ENCODE measurements at places on chromosomes 2 and 18.

DNA sequence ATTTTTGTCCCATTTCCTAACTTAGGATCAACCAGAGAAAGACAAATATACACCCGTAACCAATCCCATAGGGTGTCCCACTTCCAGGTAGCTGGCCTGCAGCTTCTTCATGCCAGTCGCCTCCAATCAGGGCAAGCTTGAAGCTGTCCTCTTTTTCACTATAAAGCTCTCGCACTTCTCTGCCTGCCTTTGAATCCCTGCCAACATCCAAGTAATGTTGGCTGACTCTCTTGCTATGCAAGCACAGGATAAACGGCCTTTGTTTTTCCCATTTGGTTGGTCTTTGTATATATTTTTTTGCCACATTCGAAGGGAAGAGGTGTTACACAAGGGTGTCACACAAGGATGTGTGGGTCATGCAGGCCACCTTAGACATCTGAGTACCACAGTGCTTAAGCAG is 388.8 kb downstream of the CBLN2 start:
- no peak for DNase-seq

DNA sequence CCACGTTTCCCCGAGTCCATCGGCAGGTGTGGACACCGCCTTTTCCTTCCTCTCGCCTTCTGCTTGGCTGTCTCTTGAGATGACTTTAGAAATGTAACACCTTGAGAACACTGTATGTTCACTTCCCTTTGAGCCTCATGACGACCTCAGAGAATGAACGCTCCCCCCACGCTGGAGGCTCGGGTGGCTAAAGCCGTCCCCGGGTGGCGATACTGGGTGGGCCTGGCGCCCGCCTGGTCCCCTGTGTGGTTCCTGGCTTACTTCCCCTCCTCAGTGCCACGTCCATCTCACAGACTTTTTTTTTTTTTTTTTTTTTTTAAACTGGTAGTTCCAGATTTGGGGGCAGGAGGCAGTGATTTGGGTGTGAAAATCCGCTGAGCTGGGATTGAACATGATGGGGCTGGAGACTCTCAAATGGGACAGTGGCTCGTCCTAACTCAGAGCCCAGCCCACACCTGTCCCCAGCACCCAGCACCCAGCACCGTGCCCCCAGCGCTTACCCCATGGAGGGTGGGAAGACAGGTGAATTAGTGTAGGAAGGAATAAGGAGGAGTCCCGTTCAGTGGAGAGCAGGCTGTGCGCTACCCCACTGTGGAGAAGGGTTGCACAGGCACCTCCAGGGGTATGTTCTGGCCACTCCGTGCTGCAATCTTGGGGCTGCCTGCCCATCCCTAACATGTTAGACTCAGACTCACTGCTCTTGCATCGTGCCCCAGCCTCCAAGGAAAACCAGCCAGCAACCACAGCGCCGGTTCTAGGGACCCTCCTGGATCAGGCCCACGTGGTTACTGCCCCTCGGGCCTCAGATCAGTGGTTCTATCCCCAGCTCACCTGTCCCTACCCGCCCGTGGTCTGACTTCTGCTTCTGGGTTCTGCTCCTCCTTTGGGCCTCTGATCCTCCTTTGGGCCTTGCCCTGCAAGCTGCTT is 174.0 kb downstream of the ASB1 start:
- no peak for DNase-seq

DNA sequence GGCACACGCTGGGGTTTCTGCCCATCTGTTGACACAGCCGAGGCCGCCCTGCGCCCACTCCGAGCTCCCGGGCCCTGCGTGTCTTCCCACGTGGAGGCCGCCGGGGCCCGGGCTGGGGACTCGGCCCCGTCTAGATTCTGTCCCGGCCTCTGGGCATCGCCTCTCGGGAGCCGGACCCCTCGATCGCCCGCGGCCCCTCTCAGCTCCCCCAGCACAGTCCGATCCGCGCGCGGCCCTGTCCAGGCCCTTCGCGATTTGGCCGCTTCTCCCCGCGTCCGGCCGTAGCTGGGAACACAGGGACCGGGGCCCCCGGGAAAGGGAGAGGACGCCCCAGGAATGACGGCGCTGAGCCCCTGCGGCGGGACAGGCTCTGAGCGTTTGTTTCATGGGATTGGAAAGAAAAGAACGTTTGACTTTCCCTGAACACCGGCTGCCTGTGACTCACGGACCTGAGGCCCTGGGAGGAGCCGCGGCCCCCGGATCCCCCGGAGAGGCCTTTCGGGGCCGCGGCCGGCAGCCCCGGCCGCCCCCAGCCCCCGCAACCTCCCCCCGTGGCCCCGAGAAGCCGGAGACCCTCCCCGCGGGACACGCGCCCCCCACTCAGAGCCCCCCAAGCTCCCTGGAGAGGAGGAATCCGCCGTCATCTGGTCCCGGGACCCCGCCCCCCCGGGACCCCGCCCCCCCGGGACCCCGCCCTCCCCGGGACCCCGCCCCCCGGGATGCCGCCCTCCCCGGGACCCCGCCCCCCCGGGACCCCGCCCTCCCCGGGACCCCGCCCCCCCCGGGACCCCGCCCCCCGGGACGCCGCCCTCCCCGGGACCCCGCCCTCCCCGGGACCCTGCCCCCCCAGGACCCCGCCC is 62.7 kb upstream of the CTDP1 start:
- no peak for DNase-seq

DNA sequence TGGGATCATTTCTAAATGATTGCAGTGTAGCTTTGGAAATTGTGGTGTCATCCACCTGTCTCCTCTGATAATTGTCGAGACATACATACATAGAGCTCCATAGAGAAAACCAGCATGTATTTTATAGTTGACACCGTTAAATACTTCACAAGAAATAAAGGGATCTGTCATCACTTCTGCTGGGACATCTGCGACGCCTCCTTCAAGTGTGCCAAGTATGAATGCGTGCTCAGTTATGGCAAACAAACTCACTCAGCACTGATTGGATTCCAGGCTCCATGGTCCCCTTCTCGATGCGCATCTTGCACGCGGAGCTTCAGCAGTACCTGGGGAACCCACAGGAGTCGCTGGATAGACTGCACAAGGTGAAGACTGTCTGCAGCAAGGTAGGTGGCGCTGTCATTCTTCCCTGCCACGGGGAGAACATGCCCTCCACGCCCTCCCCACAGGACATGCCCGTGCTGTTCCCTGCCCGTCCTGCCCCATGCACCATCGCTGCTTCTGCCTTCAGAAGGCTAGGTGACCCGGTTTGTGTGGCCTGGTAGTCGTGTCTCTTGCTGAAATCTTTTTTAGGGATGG is 64.1 kb downstream of the TRAPPC12 start:
- no peak for DNase-seq

DNA sequence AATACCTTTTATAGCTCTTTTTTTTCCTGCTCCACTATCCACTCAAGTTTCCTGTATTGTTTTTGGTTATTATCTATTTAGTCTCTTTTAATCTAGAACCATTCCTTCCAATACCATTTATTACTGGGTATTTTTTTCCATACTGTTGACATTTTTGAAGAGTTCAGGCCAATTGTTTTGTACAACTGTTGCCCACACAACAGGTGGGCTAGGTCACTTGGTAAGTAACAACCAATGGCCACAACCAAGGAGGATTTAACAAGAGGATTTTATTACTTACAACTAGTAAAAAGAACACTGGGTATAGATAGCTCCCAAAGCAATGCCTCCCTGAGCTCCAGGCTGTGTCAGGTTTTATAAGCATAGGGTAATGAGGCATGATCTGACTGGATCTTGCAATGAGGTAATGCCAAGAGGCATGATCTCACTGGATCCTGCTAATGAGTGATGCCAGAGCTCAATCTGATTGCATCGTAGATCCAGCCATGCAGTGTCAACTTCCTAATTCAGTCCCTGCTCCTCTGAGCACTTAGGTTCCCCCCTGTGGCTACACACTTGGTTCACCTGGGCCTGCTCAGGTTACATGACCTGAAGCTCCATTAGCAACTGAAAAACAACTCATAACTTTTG is 7.1 kb upstream of the CEP68 start:
- no peak for DNase-seq

DNA sequence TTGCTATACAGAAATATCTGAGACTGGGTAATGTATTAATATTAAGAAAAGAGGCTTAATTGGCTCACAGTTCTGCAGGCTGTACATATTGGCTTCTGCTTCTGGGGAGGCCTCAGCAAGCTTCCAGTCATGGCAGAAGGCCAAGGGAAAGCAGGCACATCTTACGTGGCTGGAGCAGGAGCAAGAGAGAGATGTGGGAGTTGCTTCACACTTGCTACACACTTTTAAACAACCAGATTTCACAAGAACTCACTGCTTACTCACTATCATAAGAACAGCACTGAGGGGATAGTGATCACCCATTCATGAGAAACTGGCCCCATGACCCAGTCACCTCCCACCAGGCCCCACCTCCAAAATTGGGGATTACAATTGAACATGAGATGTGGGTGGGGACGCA is 50.6 kb downstream of the MAPRE2 start:
- no peak for DNase-seq

DNA sequence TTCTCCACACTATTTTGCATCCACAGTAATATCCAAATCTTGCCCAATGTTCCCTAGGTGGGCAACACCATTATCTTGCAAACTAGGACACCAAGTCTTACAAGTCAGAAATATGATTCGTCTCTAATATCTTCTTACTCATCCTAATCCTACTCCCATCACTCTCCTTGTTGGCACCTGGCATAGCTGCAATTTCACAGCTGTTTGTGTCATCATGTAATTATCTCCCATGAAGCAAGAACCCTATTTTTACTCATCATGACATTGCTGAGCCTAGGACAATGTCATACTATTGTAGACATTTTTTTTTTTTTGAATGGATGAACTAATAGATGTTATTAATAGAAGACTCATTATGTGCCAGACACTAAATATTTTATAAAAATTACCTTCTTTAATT is 91.3 kb upstream of the CCDC141 start:
- no peak for DNase-seq

DNA sequence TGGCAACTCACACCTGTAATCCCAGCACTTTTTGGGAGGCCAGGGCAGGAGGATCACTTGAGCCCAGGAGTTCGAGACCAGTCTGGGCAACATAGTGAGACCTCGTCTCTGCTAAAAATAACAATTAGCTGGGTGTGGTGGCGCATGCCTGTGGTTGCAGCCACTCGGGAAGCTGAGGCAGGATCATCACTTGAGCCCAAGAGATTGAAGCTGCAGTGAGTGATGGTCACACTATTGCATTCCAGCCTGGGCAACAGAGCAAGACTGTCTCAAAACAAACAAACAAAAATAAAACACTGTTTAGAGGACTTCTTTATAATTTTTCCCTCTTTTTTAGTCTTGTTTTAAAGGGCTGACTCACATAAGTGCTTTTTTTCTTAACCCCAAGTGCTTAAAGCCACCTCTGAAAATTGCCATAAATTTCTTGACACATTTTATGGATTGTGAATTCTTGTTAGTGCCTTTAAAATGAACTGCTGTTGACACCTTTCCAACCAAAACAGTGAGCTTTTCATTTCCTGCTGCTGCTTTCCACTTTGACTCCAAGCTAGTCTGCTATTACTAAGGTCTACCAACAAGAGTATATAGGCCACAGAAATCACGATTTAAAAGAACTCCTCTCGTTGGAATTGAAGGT is 41.7 kb downstream of the CYP20A1 start:
- DNase-seq, result no peak
